ENCODE measurements at places on chromosomes 11 and 22.

- peaks cover 4% of the 10 kb centered on the region for H3K4me1 ChIP-seq
- H3K27me3 ChIP-seq, result no peaks in the 10 kb centered on the region
- H3K36me3 ChIP-seq, result peaks cover 15% of the 10 kb centered on the region
- H3K4me3 ChIP-seq, result no peak overlapping the region
- DNase-seq, result no peak
Measured at GRCh38 chr11:17918049-17918605, 94.7 kb downstream of the SERGEF start.

- no peaks in the 10 kb centered on the region for H3K4me1 ChIP-seq
- DNase-seq, result no peak
- H3K4me3 ChIP-seq, result no peak overlapping the region
- H3K36me3 ChIP-seq, result no peaks in the 10 kb centered on the region
- no peak overlapping the region for H3K27ac ChIP-seq
Measured at GRCh38 chr11:59708537-59708936, 5.1 kb downstream of the OR10V1 start.

DNA sequence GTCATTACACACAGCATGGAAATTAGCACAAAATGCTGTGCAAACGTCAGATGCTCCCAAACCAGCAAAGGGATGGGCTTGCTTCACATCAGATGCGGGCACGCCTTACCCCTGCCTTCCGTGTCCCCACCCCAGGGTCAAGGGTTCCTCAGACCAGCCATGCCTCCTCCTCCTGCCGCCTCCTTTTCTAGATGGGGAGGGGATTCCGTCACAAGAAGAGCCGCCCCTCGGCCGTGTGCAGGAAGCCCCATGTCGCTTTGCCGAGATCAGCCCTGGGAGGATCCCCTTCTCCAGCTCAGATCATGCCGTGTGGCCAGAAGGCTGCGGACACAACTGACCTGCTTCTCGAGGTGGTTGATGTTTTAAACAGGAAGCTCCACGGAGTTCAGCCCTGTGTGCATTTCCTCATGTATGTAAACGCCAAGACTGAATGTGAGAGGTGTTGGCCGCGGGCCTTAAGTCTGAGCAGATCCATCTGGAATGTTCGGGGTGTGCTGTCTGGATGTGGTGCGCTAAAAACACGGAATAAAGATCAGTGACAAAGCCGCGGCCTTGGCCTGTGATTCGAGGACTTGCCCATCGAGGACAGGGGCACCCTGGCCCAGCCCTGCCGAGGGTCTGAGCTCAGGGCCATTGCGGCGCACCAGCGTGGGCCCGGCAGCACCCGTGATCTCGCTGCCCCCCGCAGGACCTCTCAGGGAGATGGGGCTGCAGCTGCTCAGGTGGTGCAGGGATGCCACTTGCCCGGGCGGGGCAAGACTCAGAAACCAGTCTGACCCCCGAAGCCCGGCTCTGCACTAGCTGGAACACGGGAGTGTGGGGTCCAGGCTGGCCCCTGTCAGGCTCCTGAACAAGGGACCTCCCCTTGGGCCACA lies 412.9 kb downstream of the TBC1D22A start:
- no peaks in the 10 kb centered on the region for H3K27me3 ChIP-seq
- H3K4me1 ChIP-seq, result peaks cover 2% of the 10 kb centered on the region
- no peak overlapping the region for H3K27ac ChIP-seq
- no peak overlapping the region for H3K4me3 ChIP-seq
- peaks cover 40% of the 10 kb centered on the region for H3K36me3 ChIP-seq

DNA sequence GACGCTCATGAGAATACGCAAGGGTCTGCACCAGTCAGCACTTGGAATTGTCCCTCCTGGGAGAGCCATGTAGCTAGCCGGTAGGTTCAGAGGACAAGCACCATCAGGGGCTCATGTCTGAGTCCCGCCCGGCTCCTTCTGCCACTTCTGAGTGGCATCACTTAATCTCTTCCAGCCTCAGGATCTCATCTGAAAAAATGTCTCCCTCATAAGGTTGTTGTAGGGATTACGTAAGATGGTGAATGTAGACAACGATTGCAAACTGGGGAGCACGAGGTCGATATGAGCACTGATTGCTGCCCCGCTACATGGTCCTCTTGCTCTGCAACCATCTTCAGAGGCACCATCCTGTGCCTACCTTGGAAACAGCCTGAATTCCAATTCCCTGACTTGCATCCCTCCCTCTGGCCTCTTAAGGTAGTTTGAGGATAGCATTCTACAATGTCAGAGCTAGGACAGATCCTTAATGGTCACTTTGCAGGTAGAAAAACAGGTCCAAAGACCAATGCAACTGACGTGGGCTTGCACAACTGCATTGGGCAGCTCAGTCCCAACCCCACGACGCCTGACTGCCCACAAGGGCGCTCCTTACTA lies 115.8 kb upstream of the TMEM45B start:
- H3K27me3 ChIP-seq, result peaks cover 4% of the 10 kb centered on the region
- no peak overlapping the region for H3K4me3 ChIP-seq
- DNase-seq, result no peak

DNA sequence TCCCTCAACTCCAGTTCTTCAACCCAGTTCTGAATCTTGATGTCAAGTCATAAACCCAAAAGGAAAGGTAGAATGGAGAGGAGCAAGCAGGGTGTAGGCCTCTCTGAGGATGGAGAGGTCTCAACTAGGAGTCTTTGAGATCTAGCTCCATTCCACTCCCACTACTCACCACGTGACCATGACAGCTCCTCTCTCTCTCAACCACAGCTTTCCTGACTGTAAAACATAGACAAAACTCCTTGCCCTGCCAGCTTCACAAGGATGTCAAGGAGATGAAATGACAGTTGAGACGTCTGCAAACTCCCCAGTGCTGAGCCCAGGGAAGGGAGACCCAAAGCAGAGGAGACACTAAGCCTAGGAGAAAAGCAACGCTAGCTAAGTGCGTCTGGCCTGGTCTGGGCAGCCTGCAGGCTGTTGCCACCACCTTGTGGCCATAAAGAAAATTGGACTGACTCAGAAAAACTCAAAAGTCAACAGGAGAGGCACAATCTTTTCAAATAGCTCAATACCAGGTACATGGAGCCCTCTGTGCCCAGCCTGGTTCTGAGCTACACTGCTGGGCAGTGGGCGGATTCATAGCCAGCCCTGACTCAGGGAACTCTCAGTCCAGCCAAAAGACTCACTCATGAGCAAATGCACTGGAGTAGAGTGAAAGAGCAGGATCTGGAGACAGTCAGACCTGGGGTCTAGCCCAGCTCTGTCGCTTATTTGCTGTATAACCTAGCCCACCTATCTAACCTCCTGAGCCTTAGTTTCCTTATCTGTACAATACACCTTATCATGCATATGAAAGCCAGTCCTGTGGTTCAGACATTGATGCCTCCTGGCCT lies 3.4 kb downstream of the CLPB start:
- H3K4me1 ChIP-seq, result peaks cover 31% of the 10 kb centered on the region
- peak; percentile 60 for DNase-seq
- no peak overlapping the region for H3K27ac ChIP-seq
- H3K27me3 ChIP-seq, result no peaks in the 10 kb centered on the region
- H3K36me3 ChIP-seq, result peaks cover 10% of the 10 kb centered on the region

DNA sequence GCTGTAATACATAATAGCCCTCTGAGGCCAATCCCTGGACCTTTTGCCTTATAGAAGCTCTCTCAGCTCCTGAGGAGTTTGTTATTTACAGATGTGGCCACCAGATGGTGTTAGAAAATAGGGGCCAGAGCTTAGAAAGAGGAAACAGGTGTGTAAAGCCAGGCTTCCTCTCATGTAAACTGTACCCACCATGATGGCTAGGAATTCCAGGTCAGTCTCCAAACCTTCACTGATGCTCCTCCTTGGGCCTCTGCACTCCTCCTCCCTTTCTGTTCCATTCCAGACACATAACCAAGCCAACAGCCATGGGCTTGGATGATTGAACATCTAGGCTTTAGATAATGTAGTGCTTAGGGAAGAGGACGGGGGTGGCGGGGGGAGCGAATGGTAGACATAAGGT lies 39.7 kb downstream of the USP35 start:
- H3K4me1 ChIP-seq, result peaks cover 8% of the 10 kb centered on the region
- H3K27me3 ChIP-seq, result no peaks in the 10 kb centered on the region
- no peak overlapping the region for H3K27ac ChIP-seq
- no peaks in the 10 kb centered on the region for H3K36me3 ChIP-seq
- DNase-seq, result peak; percentile 28
